Sigmoid colon (tissue), 7 donors: ENCODE measurements at places on chromosomes 5 and 9. TPM values are rescaled to one million over a fixed set of nuclear protein-coding genes. Genes with fewer than 3 reads are reported as not detected.

DNA sequence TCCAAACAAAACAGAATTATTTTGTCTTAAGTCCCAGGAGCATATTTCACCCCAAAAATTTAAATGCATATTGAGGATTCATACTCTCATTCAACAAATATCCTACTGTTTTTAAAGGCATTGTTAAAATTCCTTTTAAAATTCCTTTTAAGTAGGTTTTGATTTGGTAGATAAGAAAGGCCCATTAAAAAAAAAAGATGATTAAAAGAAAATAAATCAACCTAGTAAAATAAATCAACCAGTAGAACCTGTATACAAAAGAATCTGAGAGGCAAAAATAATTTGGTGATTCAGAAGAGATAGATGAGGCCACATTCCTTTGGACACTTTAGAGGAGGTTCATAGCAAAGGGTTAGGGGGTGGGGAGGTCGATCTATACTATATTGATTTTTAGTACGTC is 585.3 kb upstream of the TLE4 start:
- no peak for DNase-seq

DNA sequence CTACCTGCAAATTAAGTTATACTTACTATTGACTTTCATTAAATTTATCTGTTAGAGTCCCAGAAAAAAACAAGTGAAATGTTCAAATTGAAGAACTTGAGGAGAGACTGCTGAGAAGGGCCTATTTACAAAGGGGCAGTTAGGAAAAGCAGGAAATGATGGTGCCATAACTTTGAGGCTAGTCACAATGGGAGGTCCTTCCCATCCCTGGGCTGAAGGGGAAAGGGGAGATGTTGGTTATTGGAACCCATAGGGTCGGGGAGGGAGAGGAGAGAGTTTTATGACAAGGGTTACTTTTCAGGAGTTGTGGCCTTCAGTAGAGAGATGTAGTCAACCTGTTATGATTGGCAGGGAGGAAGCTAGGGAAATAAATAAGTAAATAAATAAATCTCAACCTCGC is 169.1 kb downstream of the DMRT2 start:
- DNase-seq, result no peak

DNA sequence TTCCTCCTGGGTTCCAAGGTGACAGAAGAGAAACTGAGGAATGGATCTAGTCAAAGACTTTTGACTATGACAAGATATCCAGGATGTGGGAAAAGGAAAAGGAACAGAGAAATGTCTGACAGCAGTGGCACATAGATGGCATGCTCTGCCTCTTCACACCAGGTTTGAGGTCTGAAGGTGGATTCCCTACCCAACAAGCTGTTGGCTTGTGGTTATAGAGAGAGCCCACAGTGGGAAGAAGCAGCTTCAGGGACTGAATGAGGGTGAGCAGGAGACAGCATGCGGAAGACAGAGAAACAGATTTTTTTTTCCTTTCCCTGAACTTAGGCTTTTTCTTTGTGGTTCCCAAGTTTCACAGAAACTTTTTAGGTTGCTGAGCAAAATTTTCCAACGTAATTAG is 20.6 kb downstream of the IFNW1 start:
- no peak for DNase-seq

The TNPO1 gene
- total RNA-seq, result 86.2 TPM
